ENCODE measurements at places on chromosomes 7 and 10. TPM values are rescaled to one million over a fixed set of nuclear protein-coding genes. Genes with fewer than 3 reads are reported as not detected.

GRCh38 chr7:89334797-89335196 lies 539.3 kb upstream of the TEX47 start:
- DNase-seq = no peak

DNA sequence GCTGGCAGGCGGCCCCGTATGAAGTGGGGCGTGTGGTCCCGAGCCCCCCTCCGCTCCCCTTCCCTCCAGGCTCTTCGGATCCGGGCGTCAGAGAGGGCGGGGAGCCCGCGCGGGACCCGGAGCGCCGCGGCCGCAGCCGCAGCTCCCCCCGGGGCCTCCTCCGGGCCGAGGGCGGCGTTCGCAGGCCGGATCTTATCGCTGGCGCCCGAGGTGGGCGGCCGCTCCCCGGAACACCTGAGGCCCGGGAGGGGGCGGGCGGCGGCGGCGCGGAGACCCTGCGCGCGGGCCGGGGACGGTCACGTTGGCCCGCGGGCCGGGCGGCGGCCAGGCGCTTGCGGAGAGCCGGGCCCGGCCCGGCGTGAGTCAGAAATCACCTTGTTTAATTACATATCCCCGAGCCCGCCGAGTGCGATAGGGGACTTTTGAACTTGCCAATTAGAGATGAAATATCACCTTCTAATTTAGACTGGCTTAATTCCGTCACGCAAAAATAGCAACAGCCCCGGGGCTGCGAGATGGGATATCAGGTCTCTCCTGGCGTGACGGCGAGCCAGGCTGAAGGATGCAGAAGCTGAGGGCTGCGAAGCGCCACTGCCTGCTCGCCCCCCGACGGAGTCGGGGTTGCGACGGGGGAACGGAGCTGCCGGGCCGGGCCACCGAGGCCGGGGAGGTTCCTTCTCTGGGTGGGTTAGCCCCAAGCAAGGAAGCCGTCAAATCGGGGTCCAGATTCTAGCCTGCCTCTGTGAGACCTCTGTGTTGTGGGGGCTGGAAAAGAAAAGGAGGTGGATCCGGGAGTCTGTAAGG lies 43.4 kb downstream of the LDB3 start:
- peak; percentile 25 for DNase-seq

The TRIL gene
- total RNA-seq = under 0.01 TPM

- no peak for DNase-seq
Observed at GRCh38 chr7:128790315-128791041, 1.3 kb upstream of the CCDC136 start.

The UBE2D1 gene
- total RNA-seq = 15.8 TPM

- peak; percentile 96 for DNase-seq
Observed at GRCh38 chr7:128755819-128756476, 16.8 kb downstream of the CALU start.

- DNase-seq = peak; percentile 60
Observed at GRCh38 chr7:86939197-86939814, 120.1 kb downstream of the ELAPOR2 start.

DNA sequence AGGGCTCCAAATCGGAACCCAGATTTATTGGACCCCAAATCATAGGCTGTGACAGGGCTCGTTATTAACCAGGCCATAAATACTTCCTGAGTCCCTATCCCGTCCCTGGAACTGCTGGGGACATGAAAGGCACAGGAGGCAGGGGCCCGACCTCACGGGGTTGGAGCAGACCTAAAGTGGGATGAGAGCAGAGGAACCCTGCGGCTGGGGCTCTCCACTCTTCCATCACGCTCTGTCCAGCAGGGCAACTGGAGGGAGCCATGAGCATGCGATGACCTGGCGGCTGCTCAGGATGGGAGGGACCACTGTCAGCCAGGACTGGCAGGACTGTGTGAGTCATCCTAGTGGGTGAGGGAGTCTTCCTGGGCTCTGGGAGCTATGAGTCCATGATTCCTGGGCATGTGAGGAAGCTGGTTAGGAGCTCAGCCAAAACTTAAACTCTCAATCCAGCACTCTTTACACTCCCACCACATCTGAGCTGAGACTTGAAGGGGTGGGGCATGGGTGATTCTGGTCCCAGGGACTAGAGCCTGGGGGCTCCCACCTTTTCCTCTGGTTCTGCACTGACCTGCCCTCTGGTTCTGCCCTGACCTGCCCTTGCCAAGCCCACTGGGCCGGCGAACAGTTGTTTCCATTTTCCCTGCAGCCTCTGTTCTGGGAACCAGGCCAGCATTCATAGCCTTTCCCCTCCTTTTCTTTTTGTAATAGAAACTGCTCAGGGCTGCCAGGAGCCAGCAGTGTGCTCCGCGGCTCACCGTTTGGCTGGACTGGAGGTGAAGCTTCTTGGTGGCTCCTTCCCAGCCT lies 47.1 kb downstream of the SYPL1 start:
- peak; percentile 88 for DNase-seq

The OPTN gene
- total RNA-seq = 34.8 TPM

DNA sequence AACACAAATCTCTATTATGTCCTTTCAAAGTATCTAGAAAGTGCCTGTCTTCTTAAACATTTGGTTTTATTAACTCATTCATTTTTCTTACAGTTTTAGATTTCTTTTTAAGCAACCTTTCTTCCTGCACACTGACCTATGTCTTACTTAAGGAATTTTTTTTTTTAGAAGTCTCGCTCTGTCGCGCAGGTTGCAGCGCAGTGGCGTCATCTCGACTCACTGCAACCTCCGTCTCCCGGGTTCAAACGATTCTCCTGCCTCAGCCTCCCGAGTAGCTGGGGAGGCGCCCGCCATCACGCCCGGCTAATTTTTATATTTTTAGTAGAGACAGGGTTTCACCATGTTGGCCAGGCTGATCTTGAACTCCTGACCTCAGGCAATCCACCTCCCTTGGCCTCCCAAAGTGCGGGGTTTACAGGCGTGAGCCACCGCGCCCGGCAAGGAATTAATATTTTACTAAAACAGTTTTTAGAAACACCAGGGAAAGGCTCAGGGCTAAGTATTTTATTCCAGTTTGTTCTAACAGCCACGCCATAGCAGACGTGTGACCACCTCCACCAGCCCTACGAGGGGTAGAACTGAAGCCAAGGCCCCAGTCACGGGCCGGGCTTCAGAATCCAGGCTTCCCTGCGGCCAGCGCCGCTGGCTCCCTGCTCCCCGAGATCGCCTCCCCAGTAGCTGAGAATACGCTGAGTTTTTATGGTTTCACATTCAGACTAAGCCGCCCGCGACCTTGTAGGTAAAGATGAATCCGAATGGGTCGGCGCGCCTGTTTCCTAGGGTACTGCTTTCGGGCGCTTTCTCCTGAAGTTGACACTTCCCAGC lies 941 bp upstream of the LUC7L2 start:
- peak; percentile 33 for DNase-seq

- peak; percentile 49 for DNase-seq
Observed at GRCh38 chr7:38905056-38905759, 3.8 kb downstream of the VPS41 start.

DNA sequence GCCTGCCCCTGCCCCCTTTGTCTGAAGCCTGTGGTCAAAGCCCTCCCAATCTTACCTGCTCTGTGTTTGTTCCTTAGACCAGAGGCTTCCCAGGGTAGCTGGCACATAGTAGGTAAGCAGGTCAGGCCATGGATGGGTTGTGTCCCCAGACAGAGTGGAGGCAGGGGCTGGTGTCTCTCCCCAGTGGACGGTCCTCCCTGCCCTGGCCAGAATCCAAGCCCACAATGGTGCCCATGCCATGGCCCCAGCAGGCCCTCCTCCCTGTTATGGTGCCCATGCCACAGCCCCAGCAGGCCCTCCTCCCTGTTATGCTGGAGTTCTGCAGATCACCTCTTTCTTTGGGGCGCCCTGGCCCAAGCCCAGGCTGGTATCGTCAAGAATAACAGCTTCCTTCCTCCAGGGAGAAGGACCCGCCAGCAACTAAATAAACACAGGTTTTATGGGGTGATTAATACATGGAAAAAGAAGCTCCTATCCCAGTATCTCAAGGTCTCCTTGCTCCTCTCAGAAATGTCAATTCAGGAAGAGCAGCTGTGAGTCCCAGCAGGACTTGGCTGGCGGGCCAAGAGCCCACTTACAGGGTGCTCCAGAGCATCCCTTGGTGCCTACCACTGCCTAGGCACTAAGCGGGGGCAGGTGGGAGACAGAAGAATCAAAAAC lies 82.0 kb downstream of the NEURL1 start:
- no peak for DNase-seq

The AGR2 gene
- total RNA-seq = not detected

DNA sequence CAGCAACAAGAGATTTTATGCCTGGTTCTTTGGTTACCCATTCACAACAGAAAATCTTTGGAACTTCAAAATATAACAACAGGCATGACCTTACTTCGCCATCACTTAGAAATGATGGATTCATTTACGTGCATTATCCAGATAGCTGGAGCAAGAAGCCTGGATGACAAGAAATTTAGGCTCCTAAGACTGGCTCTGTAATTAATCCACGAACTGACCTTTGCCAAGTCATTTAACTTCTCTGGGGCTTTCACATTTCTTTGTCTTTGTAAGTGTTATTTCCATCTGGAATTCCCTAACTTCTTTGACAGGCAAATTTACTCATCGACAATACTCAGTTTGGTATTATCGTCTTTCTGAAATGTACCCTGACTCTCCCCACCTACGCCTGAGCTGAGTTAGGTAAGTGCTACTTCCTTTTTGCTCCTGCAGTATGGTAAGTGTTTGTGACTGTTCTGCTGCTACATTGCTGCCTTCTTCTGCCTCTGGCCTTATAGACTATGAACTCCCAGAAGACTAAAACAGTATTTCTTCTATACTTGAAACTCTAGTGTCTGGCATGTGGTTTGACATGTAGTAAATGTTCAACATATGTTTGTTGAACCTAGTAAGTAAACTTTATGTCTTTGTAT lies 5.5 kb upstream of the MDFIC start:
- DNase-seq = no peak

The FAM13C gene
- total RNA-seq = 3.3 TPM

- no peak for DNase-seq
Observed at GRCh38 chr10:987620-987869, 689 bp upstream of the GTPBP4 start.

The TACC2 gene
- total RNA-seq = 2.9 TPM

The TEX47 gene
- total RNA-seq = not detected

The SFXN3 gene
- total RNA-seq = 53.3 TPM

The GIMAP6 gene
- total RNA-seq = not detected

GRCh38 chr7:70787771-70788170 lies 344.2 kb upstream of the GALNT17 start:
- no peak for DNase-seq

The MMD2 gene
- not detected for total RNA-seq

DNA sequence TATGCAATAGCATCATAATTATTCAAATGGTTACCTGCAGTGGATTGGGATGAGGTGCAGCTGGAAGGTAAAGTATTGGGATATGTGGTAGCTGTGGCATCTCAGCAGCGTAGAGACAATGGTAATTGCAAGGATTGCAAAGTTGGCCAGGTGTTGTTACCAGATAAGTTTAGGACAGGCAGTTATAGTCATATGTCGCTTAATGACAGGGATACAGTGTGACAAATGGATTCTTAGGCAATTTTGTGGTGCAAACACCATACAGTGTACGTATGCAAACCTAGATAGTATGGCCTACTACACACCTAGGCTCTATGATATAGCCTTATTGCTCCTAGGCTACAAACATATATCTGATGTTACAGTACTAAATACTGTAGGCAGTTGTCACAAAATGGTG lies 163.5 kb upstream of the LYZL2 start:
- DNase-seq = no peak

The RAPGEF5 gene
- 0.28 TPM for total RNA-seq

The SAMD9L gene
- 6.4 TPM for total RNA-seq

DNA sequence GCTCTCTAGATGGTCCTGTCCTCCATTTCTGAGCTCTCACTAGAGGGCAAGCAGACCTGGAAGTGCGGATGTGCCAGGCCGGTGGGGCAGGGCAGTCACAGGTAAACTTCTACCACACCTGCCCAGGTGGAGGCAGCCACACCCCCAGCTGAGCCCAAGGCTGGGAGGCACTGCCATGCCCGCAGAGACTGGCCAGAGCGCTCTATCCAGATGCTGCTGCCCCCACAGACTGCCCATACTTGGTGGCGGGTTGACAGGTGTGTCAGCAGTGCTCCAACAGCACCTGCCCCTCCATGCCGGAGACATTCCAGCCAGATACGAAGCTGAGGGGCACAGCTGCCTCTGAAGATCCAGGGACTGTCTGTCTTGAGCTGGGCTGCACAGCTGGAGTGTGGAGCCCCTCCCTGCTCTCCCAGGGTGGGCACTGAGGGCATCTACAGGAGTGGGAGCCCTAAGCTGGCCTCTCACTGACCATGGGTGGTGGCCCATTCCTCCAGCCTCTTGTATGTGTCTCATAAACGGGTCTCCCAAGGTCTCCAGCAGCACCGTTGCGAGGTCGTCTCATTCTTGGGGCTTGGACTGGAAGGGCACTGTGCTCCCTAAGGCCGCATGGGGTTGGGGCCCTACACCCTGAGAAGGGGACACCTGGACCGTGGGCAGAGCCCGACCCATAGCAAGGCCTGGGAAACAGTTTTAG lies 38.2 kb upstream of the PPIF start:
- DNase-seq = no peak

DNA sequence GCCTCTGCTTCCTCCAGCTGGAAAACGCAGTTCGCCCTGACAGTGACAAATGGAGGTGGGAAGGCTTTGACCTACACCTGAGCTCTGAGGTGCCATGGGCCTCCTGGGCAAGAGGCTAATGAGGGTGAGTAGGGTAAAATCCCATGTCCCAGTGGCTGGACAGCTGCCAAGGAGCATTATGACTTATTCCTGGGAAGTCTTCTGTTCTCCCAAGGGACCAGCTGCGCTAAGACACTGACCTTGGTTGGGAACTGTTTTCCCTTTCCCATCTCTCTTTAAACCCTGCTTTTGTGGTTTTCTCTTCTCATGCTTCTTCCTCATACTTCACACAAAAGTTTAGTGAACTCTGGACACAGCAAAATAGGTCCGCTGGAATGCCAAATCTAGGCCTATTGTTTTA lies 72.6 kb downstream of the COPG2 start:
- DNase-seq = peak; percentile 2

GRCh38 chr7:64887756-64888508 lies 15.1 kb upstream of the ZNF273 start:
- DNase-seq = no peak

The POMZP3 gene
- 1.1 TPM for total RNA-seq

The AGBL3 gene
- total RNA-seq = 0.28 TPM

The PDK4 gene
- total RNA-seq = under 0.01 TPM

DNA sequence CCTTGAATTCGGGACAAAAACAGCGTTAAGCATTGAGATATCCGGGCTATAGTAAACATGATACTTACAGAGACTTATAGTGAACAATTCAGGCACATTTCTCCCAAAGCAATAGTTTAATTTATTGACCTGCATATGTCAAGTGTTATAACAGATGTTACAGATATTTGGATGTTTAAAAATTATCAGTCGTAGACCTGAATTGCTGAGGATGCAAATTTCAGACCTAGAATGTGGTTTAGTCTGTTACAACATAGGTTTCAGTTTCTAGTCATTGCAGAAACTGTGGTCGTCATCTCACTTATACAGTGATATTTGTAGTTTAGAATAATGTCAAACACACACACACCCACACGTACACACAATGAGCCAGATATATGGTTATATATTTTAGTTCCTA lies 85.2 kb downstream of the VTI1A start:
- peak; percentile 47 for DNase-seq

- DNase-seq = no peak
Observed at GRCh38 chr7:150904011-150904909, 51.9 kb downstream of the AOC1 start.

Measured in IMR-90 (cell line).